Left lobe of liver (tissue), 2 donors: ENCODE measurements at places on chromosomes 16 and 17.

DNA sequence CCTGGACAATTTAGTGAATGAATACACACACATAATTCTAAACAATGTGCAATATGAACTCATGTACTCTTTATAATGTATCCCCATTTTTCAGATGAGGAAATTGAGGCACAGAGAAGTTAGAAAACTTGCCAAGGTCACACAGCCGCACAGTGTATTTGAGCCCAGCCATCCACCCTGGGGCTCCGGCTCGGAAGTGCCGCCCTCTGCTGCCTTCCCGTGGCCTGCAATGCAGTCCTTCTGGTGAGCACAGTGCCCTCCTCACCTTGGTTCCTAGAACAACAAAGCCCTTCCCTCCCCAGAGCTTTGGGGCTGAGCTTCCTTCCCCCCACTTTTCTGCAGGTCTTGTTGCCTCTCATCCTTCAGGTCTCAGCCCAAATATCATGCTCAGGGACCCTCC, 63.7 kb downstream of the C16orf78 start:
- DNase-seq = no peak

GRCh38 chr16:3792472-3793012, 75.2 kb upstream of the TRAP1 start:
- DNase-seq = no peak

GRCh38 chr16:69363281-69363717, 11.7 kb upstream of the TMED6 start:
- no peak for DNase-seq

DNA sequence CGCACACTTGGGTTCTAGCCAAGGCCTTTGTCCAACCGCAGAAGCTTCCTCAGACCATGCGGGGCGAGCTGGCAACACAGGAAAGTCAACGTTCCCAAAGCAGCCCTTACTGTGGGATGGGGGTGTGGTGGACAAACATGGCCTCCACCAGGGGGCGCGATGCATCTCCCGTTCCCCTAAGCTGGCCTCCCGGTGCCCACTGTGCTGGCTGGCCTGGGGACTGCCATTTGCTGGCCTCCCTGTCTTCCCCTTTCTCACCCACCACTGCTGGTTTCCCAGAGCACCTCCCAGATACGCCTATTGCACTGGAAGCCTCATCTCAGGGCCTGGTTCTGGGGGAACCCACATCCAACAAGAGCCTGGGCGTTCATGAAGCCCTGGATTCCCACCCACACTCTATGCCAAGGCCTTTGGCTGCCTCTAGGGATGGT, 145.3 kb downstream of the IRF8 start:
- no peak for DNase-seq

DNA sequence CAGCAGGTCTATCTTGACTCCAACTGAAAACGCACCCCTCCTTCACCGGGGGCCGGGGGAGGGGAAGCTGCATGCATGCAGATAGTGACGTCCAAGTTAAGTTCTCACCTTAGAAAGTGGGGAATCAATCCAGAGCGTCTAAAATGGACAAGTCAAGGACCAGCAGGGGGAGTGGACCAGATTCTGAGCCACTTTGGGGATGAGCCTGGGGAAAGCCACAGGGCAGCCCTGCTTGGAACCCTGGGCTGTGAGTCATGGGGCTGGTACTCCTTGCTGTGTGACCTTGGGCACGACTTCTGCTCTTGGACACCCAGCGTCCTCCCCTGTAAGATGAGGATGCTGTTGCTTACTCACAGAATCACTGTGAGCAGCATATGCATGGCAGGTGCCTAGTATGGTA, 9.1 kb downstream of the TNFRSF13B start:
- no peak for DNase-seq

- peak; percentile 45 for DNase-seq
Measured at GRCh38 chr17:2688351-2689342, 22.9 kb downstream of the CLUH start.

GRCh38 chr17:79664930-79665737, 54.3 kb upstream of the RBFOX3 start:
- peak; percentile 87 for DNase-seq

GRCh38 chr16:6558661-6559060, 774.0 kb upstream of the RBFOX1 start:
- DNase-seq = no peak

- DNase-seq = no peak
Measured at GRCh38 chr16:30004424-30004776, 6.4 kb downstream of the DOC2A start.

- no peak for DNase-seq
Measured at GRCh38 chr16:15783985-15784384, 72.8 kb downstream of the MYH11 start.

- no peak for DNase-seq
Measured at GRCh38 chr17:62808576-62808970, 459 bp upstream of the MARCHF10 start.

GRCh38 chr17:75115555-75115954, 5.8 kb downstream of the ARMC7 start:
- no peak for DNase-seq

DNA sequence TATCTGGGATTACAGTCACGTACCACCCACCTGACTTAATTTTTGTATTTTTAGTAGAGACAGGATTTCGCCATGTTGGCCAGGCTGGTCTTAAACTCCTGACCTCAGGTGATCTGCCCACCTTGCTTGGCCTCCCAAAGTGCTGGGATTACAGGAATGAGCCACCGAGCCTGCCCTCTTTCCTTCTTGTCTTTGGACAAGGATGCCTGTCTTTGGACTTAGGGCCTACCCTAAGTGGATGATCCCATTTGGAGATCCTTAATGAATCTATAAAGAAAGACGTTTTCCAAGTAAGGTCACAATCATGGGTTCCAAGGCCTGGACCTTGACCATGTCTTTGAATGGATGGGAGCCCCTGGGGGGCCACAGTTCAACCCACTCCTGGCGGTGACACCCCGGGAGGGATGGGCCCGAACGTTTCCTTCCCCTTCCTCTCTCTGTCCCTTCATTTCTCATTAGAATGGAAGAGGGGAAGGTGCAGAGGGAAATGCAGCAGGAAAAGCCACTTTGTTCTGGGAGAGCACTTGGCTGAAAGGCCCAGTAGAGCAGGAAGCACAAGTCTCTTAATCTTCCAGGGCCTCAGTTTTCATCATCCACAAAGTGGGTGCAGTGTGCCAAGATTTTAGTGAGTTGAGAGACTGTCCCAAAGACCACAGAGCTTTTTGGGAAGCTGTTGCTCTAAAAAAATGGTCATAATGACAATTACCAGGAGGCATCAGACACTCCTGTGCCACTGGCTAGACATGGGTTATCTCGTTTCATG, 353.3 kb downstream of the SEC14L1 start:
- peak; percentile 38 for DNase-seq

- DNase-seq = no peak
Measured at GRCh38 chr17:57682701-57683100, 62.4 kb downstream of the CCDC182 start.

- DNase-seq = no peak
Measured at GRCh38 chr17:2905696-2906501, 109.7 kb downstream of the RAP1GAP2 start.

GRCh38 chr16:25487888-25488287, 203.9 kb upstream of the HS3ST4 start:
- DNase-seq = no peak

DNA sequence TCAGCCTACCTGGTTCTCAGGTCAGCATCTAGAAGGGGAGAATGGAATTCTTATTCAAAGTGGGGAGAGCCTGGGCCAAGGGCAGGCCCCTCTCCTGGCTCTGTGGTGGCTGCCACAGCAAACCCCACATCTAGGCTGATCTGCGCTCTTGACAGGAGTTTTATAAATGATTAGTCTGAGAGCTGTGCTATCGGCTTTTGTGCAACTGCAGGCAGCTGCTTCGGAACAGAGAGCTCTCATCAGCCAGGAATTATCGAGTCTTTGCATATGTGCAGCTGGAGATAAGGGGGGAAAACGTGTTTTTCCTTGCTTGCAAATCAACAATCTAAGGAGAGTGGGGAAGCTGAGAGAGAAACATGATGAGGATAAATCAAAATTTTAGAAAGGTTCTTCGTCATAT, 91.7 kb downstream of the HS3ST3A1 start:
- DNase-seq = no peak

DNA sequence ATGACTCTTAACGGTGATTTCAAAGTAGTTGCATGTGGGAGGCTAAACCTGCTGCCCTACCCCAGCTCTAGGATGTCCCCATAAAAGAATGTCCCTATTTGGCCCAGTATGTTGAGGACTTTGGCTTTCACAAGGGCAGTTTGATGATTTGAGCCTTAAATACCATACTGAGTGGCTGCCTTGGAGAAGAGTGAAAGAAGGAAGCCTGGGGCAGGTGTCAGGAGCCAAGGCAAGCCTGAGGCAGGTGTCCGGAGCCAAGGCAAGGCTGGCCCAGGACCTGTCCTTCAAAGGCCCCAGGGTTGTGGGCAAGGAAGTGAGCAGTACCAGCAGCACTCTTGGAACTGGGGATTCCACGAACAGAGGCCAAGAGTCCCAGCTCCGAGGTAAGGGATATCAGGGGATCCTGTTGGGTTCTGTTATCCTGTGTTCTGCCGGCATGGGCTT, 18.6 kb downstream of the ST6GALNAC2 start:
- DNase-seq = no peak

DNA sequence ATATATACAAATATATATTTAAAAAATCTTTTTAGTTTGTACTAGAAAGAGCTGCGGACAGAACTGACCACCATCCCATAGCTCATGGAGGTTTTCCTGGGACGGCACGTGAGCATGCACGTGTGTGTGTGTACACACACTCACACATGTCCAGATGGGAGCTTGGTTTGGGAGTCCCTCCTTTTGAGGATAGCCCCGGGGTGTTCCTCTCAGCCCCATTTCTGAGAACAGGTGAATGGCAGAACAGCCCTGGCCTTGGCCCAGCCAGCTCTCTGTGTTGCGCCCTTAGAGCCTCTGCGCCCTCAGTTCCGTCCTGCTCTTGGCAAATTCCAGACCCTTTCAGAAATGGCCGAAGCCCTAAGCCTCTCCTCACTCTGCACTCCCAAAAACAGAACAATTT, 70.1 kb downstream of the AMFR start:
- DNase-seq = peak; percentile 41

- no peak for DNase-seq
Measured at GRCh38 chr16:23514381-23515152, 4.3 kb upstream of the GGA2 start.

- DNase-seq = no peak
Measured at GRCh38 chr16:10881479-10882030, 4.6 kb downstream of the CIITA start.

DNA sequence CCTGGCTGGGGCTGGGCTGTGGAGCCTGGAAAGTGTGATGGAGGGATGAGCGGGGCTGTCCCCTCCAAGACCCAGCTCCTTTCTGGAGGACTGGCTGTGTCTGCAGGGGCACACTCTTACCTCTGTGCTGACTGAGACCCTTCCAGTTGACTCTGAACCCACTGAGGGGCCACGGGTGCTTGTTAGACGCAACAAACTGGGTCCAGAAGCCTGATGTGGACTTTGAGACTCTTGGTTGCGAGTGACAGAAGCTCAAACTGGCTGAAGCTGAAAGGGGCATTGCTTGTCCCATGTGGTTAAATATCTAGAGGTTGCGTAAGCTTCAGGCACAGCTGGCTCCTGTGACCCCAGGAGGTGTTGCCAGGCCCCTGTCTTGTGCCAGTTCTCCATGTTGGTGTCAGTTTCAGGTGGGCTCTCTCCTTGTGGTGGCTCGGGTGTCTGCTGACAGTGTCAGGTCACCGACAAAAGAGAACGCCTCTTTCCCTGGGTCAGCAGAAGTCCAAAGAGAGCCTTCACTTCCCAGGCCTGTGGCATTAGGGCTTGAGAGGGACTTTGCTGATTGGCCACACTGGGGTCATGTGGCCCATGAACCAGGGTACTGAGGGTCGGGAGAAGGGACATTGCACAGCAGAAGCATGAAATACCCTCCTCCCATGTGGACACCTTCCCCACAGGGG, 16.7 kb downstream of the ADCY7 start:
- DNase-seq = peak; percentile 75

GRCh38 chr17:48491527-48492273, 39.1 kb downstream of the HOXB1 start:
- DNase-seq = no peak

- DNase-seq = no peak
Measured at GRCh38 chr16:50644729-50645128, 36.4 kb downstream of the SNX20 start.

- no peak for DNase-seq
Measured at GRCh38 chr16:73877150-73877549, 419.5 kb upstream of the PSMD7 start.

GRCh38 chr16:2824626-2825025, 5.5 kb upstream of the ZG16B start:
- no peak for DNase-seq

- no peak for DNase-seq
Measured at GRCh38 chr17:57856792-57857620, 7.2 kb upstream of the MRPS23 start.

DNA sequence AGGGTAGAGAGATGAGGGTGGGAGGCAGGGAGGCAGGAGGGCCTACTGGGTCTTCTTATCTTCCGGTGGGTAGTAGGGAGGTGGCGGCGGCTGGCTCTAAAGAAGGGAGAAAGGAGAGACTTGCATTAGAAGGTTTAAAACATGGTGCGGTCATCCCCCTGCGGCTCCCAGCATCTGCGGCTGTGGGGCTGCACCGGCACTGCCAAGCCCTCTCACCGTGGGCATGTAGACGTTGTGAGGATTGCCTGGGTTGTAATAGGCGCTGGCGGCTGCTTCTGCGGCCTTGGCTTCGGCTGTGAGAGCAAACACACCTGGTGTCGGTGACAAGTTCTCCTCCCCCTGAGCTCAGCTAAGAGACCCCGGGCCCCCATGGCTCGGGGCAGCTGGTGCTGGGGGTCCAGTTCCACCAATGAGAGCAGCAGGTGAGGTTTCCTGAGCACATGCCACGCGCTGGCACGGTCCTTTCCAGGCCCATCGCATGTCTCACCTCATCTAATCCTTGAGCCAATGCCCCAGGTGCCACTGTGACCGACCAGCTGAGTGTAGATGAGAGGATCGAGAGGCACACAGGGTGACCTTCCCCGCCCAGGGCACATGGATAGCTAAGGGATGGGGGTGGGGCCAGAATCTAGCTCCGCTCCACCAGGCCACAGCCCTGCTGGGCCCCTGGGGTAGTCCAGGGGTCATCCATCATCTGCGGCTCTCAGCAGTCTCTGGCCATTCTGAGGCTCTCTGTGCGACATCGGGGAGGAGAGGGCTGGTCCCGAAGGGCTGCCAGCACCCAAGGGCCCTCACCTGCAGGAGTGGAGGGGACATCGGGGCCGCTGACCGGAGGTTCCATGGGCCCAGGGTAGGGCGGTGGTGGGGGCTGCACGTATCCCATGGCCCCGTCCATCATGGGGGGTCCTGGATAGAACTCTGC, 2.7 kb upstream of the UNC13D start:
- DNase-seq = no peak

DNA sequence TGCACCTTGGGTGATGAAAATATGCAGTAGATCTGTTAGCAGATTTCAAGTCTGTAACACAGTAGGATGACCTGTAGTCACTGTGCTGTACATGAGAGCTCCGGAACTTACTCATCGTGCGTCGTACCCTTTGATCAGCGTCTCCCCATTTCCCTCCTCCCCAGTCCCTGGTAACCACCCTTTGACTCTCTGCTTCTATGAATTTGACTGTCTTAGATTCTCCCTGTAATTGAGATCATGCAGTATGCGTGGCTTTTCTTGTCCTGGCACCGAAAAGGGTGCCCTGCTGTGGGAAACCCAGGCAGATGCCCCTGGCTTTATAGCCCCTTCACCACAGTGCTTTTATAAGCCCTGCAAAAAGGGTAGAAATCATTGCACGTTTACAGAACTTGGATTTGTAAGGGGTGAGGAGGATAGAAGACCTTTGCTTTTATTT, 20.5 kb downstream of the CLEC16A start:
- DNase-seq = no peak

- no peak for DNase-seq
Measured at GRCh38 chr17:61149862-61150362, 249.7 kb upstream of the TBX2 start.

- no peak for DNase-seq
Measured at GRCh38 chr16:89956505-89957215, 8.1 kb downstream of the DEF8 start.
